Muscle of back (tissue), 13 donors: ENCODE measurements at places on chromosomes 2 and 18. TPM values are rescaled to one million over a fixed set of nuclear protein-coding genes. Genes with fewer than 3 reads are reported as not detected.

Gene UGT1A8
- not detected for polyA plus RNA-seq

Gene DYSF
- 112 TPM for polyA plus RNA-seq

Gene RFX8
- polyA plus RNA-seq: 2.6 TPM

Gene ZC3H8
- polyA plus RNA-seq: 11.9 TPM

Gene RNF138
- polyA plus RNA-seq: 24.5 TPM

Gene FN1
- polyA plus RNA-seq: 493 TPM

Gene OR6B2
- polyA plus RNA-seq: not detected

Gene FAM228A
- polyA plus RNA-seq: 0.35 TPM

Gene LANCL1
- polyA plus RNA-seq: 57.8 TPM

Gene DPP10
- polyA plus RNA-seq: 0.55 TPM

Gene SALL3
- not detected for polyA plus RNA-seq

Gene AMER3
- not detected for polyA plus RNA-seq

Gene NCKAP5
- polyA plus RNA-seq: 6.8 TPM

Gene FBXO41
- polyA plus RNA-seq: 0.19 TPM

Gene ESPNL
- polyA plus RNA-seq: 0.91 TPM

Gene LRATD1
- 7.8 TPM for polyA plus RNA-seq

Gene CAB39
- 49.1 TPM for polyA plus RNA-seq

Gene RAPGEF4
- polyA plus RNA-seq: 4.8 TPM

Gene CYBRD1
- polyA plus RNA-seq: 82.4 TPM

Gene SH3YL1
- polyA plus RNA-seq: 41.4 TPM

Gene NR4A2
- polyA plus RNA-seq: 2.1 TPM

Gene RSAD2
- polyA plus RNA-seq: 2.9 TPM

Gene CD28
- polyA plus RNA-seq: 4.0 TPM

Gene FBXO48
- polyA plus RNA-seq: 1.8 TPM

Gene CPS1
- 2.9 TPM for polyA plus RNA-seq

Gene TNS1
- polyA plus RNA-seq: 109 TPM

Gene GREB1
- 10.4 TPM for polyA plus RNA-seq

Gene STPG4
- polyA plus RNA-seq: not detected

Gene SIX3
- polyA plus RNA-seq: not detected

Gene PAX8
- 0.50 TPM for polyA plus RNA-seq

Gene SCN3A
- polyA plus RNA-seq: 1.4 TPM

Gene ZRANB3
- 6.0 TPM for polyA plus RNA-seq

Gene MLPH
- 1.9 TPM for polyA plus RNA-seq

Gene FOXI3
- not detected for polyA plus RNA-seq
